ENCODE measurements at places on chromosomes 3 and 15.

- no peaks in the 10 kb centered on the region for H3K27me3 ChIP-seq
- H3K4me1 ChIP-seq = no peaks in the 10 kb centered on the region
- no peak overlapping the region for H3K4me3 ChIP-seq
- no peak overlapping the region for H3K27ac ChIP-seq
Measured at GRCh38 chr3:32335365-32336112, 56.1 kb upstream of the CMTM7 start.

- peaks cover 22% of the 10 kb centered on the region for H3K4me1 ChIP-seq
- no peak overlapping the region for H3K4me3 ChIP-seq
- no peak for DNase-seq
- H3K27ac ChIP-seq = no peak overlapping the region
Measured at GRCh38 chr15:55247766-55248427, 41.7 kb downstream of the RAB27A start.

DNA sequence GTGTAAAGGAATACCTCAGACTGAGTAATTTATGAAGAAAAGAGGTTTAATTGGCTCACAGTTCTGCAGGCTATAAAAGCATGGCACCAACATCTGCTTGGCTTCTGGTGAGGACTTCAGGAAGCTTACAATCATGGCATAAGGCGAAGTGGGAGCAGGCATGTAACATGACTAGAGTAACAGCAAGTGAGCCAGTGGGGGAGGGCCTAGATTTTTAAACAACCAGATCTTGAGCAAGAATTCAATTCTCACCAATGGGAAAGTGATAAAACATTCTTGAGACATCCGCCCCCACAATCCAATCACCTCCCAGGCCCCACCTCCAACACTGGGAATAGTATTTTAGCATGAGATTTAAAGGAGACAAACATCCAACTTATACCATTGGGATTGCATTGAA, 44.2 kb upstream of the BCL2A1 start:
- H3K36me3 ChIP-seq = no peaks in the 10 kb centered on the region
- DNase-seq = peak; percentile 32
- H3K27ac ChIP-seq = no peak overlapping the region
- H3K4me3 ChIP-seq = no peak overlapping the region
- H3K4me1 ChIP-seq = no peaks in the 10 kb centered on the region
- no peaks in the 10 kb centered on the region for H3K27me3 ChIP-seq

DNA sequence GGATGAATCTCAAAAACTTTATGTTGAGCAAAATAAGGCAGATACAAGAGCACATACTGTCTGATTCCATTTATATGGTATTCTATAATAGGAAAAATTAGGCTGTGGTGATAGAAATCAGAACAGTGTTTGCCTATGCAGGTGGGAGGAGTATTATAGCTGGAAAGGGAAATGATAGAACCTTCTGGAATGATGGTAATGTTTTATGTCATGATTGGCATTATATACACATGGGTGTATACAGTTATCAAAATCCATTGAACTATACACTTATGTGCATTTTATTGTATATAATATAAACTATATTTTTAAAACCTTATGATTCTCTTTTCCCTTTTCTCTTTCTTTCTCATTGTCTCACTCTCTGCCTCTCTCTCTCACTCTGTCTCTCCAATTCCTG, 156.1 kb downstream of the THSD4 start:
- no peaks in the 10 kb centered on the region for H3K36me3 ChIP-seq
- no peaks in the 10 kb centered on the region for H3K4me1 ChIP-seq
- H3K4me3 ChIP-seq = no peak overlapping the region
- no peaks in the 10 kb centered on the region for H3K27me3 ChIP-seq
- no peak overlapping the region for H3K27ac ChIP-seq

GRCh38 chr3:182508919-182509711, 284.2 kb upstream of the ATP11B start:
- no peaks in the 10 kb centered on the region for H3K36me3 ChIP-seq
- H3K4me1 ChIP-seq = no peaks in the 10 kb centered on the region
- H3K27me3 ChIP-seq = no peaks in the 10 kb centered on the region
- H3K4me3 ChIP-seq = no peak overlapping the region
- no peak for DNase-seq
- no peak overlapping the region for H3K27ac ChIP-seq

DNA sequence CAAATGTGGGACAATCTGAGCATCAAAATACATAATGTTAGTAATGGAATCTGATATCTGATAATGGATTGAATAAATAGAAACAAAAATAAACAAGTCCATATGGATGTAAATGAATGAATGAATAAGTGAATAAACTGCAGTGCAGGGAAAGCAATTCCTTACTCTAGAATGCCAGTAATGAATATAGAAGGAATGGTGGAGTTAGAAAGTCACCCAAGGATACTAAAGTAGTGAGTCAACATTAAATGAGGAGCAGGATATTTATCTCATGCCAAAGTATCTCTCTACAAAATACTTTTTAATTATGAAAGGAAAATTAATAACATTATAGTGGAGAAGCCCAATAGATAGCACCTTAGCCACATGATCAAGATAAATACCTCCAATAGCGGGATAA, 300.3 kb downstream of the FEZF2 start:
- no peaks in the 10 kb centered on the region for H3K4me1 ChIP-seq

DNA sequence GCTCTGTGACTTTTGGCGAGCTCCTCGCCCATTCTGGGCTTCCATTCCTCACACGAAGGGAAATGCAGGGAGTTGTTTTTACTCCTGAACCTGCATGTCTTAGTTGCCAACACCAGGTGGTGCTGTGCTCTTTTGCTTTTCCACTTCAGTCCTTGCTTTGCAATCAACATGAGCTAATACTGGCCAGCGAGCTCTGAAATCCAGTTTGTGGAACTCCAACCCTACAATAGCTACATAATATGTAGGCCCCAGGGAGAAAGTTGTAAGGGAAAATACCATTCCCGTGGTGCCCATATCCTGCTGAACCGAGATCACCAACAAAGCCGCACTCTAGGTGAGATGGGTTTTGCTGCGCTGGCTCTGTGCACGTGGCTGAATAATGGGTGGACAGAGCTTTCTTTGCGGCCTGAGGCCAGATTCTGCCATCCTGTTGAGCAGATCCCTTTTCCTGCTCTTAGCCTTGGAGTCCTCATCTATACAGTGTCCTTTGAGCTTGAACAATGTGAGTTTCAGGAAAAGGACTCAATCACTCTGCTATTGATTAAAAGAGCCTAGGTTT, 25.0 kb downstream of the LSM3 start:
- H3K27ac ChIP-seq = peak overlapping the region; percentile 34
- peaks cover 9% of the 10 kb centered on the region for H3K36me3 ChIP-seq
- no peak overlapping the region for H3K4me3 ChIP-seq
- peaks cover 68% of the 10 kb centered on the region for H3K4me1 ChIP-seq
- no peaks in the 10 kb centered on the region for H3K27me3 ChIP-seq

GRCh38 chr15:78968539-78969271, 23.9 kb upstream of the CTSH start:
- no peak overlapping the region for H3K27ac ChIP-seq
- H3K4me3 ChIP-seq = no peak overlapping the region
- H3K27me3 ChIP-seq = no peaks in the 10 kb centered on the region
- H3K4me1 ChIP-seq = no peaks in the 10 kb centered on the region

DNA sequence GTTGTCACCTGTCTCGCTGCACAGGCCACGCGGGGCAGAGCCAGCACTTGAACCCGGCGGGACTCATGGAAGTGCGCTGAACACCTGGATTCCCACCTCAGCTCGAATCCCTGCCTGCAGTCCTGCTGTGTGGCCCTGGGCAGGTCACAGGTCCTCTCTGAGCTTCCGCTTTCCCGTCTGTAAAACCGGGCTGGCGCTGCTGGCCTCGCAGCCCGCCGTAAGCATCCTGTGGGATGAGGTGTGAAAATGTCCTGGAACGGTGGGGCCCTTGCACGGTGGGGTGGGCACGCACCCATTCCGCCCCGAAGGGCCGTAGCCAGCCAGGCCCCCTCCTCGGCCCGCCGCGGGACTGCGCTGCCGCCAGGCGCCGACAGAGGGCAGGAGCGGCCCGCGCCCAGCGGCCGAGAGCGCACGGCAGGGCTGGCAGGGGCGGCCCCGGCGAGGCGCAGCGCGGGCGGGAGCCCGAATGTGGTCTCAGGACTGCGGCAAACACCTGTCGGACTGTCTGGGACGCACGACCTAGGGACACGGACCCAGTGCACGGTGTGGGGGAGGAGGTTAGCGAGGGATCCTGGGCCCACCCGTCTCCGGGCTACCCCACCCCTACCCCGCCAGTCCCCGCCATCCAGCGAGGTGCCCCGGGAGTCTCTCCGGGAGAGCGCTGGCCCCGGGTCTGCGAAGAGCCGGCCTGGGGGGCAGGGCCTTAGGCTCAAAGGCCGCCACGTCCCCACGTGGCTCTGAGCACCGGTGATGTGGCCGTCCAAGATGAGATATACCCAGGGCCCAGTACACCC, 40.4 kb downstream of the DNAJB8 start:
- no peak overlapping the region for H3K27ac ChIP-seq
- peaks cover 37% of the 10 kb centered on the region for H3K27me3 ChIP-seq
- peaks cover 9% of the 10 kb centered on the region for H3K4me1 ChIP-seq
- no peaks in the 10 kb centered on the region for H3K36me3 ChIP-seq

DNA sequence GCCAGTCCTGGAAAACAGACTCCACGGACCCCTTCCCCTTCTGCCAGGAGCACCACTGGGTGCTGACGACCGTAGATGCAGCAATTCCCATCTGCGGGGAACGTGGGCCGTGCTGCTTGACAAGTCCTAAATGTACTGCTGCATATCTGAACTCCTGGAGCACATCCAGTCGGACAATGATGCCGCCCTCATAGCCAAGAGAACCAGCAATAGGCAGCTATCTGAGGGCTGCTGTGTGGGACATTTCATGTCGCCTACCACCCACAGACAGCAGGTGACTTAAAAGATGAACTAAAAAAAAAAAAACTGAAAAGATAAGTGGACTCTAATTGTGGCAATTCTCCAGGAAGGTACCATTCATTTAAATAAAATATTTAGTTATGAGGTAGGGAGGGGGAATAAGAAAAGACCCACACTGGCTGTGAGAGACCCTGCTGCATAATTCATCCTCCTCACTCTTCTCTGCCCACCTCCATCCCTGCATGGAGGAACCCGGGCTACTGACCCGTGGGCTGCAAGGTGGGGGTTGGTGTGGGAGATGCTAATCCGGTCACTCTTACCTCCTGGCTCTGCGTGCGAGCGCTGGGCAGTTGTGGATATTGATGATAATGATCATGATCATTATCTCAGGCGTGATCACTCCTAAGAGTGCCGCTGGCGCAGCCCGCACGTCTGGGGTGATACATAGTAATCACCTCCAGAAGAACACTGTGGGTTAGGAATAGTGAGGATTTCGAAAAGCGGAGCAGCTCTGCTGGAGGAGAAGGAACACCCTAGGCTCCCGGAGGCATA, 28.3 kb downstream of the ALS2CL start:
- H3K27me3 ChIP-seq = no peaks in the 10 kb centered on the region
- H3K36me3 ChIP-seq = no peaks in the 10 kb centered on the region
- no peak for DNase-seq
- peaks cover 39% of the 10 kb centered on the region for H3K4me1 ChIP-seq
- H3K27ac ChIP-seq = no peak overlapping the region
